ENCODE measurements at places on chromosomes 7 and 10. TPM values are rescaled to one million over a fixed set of nuclear protein-coding genes. Genes with fewer than 3 reads are reported as not detected.

- no peak for DNase-seq
Observed at GRCh38 chr7:136348542-136349192, 371.5 kb upstream of the MTPN start.

GRCh38 chr7:36072620-36073019 is 80.4 kb upstream of the EEPD1 start:
- DNase-seq: no peak

DNA sequence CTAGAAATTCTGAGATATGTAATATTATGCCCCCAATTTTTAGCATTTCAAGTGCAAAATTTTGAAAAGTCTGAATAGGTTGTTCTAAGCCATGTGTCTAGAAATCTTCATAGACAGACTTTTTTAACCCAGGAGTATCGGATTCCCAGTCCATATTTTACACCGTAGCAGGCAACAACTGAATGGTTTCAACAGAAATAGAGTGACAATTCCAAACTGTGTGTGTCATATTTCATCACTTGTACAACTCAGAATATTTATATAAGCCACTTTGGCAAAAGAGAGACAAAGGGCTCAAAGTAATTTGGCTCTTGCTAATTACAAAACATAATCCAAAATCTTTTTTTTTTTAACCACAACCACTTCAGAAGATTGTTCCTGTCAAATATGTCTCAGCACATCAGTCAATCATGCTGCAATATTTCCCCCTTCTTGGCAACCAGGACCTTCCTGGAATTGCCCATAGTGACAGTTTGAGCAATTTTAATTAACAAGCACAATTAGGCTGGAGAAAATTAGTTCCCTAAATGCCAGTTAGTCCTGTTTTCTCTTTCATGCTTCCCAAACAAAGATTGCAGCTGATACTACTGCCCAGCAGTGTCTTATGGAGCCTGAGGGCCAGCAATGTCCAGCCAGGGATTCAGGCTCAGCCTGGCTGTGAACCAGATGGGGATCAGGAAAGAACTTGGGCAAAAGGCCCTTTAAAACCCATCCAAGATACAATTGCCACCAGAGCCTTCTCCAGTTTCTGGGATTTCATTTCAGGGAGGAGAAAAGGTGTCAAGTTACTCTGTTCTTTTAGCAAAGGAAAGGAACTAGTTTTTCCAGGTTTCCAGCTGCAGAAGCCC is 533.3 kb upstream of the GHITM start:
- no peak for DNase-seq

The INHBA gene
- total RNA-seq: 2.9 TPM

GRCh38 chr10:43078175-43078985 is 1.5 kb downstream of the RET start:
- no peak for DNase-seq

GRCh38 chr7:36129048-36129534 is 24.0 kb upstream of the EEPD1 start:
- no peak for DNase-seq

DNA sequence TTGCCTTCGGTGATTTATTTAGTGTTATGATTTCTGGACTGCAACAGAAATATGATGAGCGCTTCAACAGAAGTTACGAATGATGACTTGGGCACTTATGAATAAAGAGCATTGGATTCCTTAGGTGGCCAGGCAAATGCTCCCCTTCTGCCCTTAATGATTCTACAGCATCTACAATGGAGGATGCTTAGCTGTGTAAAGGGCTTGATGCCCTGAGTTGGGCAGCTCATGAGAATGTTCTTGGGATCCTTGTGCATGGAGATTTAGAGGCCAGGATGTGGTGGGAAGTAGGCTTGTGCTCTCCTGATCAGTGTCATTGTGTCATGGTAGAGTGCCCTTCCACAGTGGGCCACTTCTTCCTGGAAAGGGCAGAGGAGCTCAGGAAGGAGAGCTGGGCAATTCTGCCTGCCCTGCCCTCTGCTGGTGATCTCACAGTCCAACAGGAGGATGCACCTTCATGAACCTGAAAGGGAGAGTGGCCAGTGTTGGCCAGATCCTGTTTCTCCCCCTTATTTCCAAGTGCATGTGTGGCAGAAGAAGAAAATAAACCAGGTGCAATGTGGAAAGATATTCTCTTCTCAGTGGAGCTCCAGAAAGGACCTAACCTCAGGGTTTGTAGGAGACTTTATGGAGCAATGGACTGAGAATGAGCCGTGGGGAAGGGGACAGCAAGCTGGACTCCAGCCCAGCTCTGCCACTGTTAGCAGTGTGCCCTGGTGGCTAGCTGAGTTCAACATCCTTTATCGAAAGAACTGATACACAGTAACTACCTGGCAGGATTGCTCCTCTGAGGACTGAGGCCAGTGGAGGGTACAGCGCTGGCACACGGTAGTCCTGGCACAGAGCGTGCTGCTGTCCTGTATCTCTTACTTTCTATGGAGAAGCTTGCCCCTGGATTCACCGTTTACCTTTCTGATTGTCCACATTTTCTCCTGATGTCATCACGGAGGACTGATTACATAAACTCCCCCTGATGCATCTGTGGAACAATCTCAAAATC is 182.9 kb downstream of the BMPER start:
- DNase-seq: no peak

DNA sequence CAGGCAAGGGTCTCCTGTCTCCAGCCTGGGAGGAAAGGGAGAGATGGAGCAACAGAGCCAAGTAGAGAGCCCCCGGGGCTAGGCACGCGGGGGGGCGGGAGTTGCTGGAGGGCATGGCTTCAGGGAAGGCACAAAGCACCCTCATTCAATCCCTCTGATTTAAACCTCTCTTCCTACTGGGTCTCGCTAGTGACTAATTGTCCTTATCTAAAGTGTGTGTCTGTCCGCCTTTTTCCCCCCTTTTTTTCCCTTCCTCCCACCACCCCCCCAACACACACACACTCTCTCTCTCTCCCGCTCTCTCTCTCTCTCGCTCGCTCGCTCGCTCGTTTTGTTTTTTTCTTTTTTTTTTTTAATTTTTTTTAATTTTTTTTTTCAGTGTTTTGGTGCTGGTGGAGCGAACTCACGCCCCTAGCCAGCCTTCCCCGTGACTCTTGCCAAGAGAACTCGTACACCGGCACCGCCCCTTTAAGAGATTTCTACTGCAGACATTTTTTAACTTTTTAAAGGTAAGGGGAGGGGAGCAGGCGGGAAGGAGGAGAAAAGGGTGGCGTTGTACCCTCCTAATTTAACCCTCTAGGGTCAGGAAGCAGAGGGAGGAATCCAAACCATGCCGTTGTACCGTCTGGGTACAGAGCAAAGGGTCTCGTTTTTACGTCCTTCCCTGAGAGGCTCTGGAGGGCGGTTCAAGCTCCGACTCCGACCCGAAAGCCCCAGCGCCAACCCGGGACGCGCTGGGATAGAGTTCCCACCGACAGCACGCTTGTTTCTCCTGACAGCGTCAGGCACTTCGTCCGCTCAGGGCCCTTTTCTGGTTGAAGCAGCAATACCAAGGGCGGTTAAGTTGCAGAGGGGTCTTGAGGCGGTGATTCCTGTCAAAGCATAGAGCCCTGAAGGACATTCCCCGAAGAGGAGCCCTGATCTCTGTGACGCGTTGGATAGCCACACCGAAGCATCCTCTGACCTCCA is at the start of gene HPSE2:
Gene HPSE2 (minus strand): TSS at position 195 of the 969 bp plus-strand sequence.
- DNase-seq: no peak

GRCh38 chr10:25678666-25679065 is 255.4 kb upstream of the MYO3A start:
- no peak for DNase-seq

The PTPRN2 gene
- total RNA-seq: 7.8 TPM

The GDF10 gene
- 1.5 TPM for total RNA-seq

- DNase-seq: no peak
Observed at GRCh38 chr7:117229350-117229749, 93.5 kb downstream of the WNT2 start.

- DNase-seq: no peak
Observed at GRCh38 chr7:85412912-85413311, 226.1 kb upstream of the SEMA3D start.

DNA sequence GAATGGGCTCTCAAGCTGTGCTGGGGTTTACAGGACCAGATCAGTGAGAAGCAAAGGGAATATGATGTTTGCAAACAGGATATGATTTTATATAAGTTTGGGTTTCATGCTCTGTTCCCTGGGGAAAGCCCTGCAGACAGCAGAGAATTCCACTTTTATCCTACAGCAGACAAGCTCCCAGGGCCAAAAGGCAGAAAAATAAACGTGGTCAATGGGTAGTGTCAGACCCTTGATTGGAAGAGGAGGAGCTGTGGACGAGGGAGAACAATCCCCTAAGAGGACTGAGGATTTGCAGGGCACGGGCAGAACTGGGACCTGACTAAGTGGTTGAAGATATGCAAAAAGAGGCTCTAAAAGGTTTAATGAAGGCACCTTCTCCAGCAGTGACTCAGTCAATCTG is 275.3 kb downstream of the HDAC9 start:
- DNase-seq: no peak

DNA sequence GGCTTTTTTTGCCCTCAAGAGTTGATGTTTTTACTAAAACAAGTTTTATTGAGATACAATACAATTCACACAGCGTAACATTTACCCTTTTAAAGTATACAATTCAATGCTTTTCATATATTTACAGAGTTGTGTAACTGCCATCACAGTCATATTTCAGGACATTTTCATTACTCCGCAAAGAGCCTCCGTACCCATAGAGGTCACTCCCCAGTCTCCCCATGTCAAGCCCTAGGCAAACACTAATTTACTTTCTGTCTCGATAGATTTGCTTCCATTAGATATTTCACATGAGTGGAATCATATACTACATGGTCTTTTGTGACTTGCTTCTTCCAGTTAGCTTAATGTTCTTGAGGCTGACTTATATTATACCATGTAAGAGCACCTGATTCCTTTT is 183.8 kb downstream of the PRKCQ start:
- no peak for DNase-seq

DNA sequence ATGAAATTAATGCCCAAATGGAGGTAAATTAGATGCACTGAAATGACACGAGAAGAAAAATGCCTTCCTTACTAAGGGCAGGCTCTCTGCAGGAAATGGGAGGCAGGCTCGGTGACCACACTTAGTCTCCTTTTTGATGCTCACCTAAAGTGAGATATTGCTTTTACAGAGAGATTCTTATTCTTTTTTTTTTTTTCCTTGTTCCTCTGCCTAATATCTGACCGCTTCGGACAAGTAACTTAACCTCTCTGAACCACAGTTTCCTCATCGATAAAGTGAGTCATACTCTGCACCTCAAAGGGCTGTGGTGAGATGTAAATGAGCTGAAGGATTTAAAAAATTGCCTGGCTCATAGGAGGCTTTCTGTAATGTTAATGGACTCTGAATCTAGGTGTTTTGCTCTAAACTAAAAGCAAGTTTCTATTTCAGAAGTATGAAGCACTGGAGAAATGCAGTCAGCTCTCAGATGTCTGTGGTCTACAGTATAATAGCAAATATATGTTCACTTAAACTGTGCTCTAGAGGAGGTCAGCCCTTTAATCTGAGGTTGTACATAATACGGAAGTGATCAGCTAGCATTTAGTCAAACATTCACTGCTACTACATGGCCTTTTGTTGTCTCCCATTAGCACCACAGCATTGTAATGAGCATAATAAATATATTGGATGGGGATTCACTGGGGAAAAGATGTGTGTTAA is 23.2 kb downstream of the NKX2-3 start:
- DNase-seq: no peak

- DNase-seq: peak; percentile 67
Observed at GRCh38 chr10:11742009-11742778, at the start of gene ECHDC3. Gene ECHDC3 (plus strand): TSS chr10:11742382. CDS start chr10:11742577, 195 bp downstream.

The VPS37D gene
- 0.86 TPM for total RNA-seq

The VIM gene
- total RNA-seq: 569 TPM

DNA sequence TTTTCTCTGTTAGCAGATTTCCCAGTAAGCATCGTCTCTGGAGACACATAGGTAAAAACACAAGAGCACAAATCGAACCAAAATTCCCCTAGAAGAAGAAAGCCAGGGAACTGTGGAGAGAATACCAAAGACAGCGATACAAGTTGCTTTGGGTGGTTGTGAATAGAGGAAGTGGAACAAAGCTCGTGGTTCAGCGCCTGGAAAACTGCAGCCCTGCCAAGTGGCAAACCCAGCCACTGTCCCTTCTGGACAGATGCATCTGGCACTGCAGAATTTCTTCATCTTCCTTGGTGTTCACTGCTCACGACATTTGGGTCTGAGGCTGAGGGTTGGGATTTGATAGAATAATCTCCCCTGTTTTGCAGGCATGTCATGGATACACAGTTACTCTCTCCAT is 733.8 kb downstream of the PARD3 start:
- DNase-seq: no peak

The TMEM139 gene
- 34.0 TPM for total RNA-seq

DNA sequence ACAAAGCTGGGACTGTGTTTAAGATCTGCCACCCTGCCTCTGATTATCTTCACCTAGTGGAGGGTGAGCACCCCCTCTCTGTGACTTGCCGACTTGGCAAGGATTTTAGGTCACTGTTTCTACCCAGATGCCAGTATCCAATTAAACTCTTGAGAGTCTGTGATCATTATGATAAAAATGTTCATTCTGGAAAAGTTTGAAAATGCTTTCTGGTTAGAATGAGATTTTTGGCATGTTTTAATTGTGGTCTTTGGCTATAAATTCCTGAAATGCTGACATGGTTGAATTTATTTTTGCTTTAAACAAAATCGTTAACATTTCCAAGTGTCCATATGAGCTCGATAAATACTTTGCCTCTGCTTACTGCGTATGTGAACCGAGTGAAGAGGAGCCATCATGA is 221.4 kb downstream of the BICC1 start:
- DNase-seq: no peak

DNA sequence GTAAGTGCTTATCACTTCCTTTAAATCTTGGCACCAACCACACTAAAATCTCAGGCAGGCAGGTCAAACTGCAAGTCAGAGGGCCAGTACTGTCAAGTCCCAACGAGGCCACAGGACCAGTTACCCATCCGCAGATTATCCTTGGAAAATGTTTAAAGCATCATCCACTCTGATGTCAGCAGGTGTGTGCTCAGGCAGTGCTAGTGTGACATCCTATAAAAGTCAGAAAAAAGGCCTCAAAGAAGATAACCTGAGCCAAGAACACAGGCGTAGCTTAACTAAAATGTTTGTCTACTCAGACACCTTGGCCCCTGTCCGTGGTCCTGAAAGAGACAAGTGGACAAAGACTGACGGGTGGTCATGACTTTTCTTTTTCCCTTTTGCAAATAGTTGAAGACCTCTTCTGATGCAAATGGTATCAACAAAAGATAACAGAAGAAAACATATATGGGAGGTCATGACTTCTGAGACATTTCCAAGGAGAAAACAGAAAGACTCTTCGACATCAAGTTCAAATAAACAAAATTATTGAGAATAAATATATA is 309.3 kb downstream of the KCNMA1 start:
- DNase-seq: no peak

The VIPR2 gene
- 4.8 TPM for total RNA-seq

- peak; percentile 40 for DNase-seq
Observed at GRCh38 chr7:157523766-157524421, 187.1 kb downstream of the DNAJB6 start.
